ENCODE measurements at places on chromosomes 3 and 15.
A peak's percentile ranks its signal among the peaks of the same experiment; 100 is the strongest.

GRCh38 chr3:138451595-138452162, 17.3 kb downstream of the ESYT3 start:
- DNase-seq, result no peak

DNA sequence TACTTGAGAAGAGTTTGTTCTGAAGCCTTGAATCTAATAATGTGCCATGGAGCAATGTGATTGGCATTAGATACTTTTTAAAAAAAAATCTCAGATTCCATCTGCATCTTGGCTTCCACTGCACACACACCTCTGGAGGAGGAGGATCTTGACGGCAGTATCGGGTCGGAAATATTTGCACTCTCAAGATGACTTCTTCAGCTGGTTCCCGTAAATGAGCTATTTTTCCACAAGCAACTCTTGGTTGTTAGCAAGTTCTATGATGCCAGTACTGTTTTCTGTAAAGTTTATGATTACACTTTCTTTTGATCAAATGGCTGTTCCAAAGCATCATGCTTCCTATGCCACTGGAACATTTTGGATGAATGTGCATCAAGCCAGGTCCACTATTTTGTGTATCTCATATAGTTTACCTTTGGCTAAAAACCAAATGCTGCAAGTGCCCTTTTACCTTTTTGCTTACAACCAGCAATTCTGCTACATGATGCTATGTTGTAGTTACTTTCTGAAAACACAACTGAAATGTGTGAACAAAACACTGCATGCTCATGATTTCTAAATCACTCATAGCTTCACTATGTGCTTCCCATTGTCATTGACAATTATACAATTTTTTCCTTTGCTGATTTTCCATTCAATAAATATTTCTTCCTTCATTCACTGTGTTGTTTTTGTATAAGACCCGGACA, 43.8 kb downstream of the CCR3 start:
- DNase-seq, result no peak

DNA sequence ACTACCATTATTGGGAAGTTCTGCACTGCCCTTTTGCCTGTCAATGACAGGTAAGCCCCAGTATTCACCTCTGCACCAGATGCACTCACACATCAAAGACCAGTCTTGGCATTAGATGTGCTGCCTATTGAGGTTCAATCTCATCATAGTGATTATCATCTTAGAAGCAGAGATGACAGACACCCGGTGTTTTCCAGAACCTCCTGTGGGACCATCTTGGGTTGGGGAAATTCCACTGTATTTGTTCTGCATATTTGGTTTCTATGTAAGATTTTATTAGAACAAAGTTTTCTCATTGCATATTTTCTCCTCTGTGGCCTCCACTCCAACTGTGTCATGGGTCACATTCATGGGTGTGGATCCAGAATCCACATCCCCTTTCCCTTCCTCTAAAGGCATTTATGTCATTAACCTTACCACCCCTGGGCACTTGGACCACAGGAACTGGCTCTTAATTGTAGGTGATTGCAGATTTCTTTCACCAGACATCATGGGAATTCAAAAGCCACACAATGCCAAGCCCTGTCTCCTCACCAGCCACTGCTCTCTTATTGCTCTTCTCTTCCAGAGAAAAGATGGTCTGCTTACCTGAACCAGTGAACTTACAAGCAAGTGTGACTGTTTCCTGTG, 31.2 kb downstream of the PLA1A start:
- DNase-seq, result no peak

- no peak for DNase-seq
Observed at GRCh38 chr3:77102951-77103769, 63.3 kb downstream of the ROBO2 start.

DNA sequence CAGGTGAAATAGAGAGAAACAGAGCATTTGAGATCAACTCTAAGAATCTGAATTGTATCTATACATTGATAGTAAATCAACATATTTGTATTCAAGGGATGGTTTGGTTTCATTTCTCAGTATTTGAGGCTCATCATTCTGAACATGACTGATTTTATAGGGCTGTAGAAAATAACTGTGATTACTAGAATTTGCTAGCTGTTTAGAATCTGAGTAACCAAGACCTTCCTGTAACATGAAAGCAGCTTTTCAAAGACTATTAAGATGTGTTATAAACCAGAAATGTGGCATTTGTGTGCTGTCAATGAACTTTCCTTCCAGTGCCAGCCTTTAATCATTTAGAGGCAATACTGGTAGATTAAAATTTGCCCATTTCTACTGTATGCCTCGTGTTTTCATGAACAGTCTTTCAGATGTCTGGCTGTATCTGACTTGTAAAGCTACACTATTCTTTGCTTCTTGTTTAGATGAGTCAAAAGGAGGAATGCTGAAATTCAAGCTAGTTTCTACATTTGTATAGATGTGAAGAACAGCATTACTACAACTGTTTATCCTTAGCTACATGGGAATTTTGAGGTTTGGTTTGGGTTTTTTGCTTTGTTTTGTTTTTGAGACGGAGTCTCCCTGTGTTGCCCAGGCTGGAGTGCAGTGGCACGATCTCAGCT, 137.3 kb upstream of the BHLHE40 start:
- no peak for DNase-seq

DNA sequence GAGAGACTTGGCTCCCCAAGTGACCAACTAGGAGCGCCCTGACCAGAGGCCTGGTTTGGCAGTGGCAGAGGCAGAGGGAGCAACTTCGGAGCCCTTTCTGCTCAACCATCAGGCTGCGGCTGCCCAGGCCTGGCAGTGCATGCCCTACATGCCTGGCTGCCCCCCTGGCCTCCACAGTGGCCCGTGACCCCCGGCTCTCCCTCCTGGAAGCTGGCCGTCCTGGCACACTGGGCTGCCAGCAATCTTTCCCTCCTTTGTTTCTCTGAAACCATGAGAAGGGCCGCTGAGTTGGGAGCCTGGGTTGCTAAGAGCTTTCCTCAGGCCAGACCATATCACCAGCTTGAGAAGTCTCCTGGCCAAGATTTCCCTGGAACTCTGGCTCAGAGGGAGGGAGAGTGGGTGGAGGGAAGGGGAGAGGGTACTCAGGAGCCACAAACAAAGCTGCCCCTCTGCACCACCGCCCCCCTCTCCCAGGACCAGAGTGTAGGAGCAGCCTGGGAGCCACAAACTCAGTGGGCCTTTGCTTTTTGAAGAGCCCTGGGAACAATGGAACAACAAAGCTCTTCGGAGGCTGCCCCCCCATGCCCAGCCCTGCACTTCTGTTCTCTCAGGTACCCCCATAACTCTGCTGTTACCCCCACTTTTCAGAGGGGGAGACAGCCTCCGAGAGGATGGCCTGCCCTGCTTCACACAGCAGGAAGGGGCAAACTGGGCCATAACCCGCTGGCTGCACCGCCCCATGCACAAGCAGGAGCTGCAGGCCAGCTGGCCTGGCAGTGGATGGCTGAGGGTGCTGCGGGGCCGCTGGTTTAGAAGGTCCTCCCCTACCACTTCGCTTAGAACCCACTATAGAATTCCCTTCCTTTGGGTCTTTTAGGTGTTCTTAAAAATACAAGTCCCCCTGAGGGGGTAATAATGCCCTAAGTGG, 11.3 kb downstream of the CORO2B start:
- DNase-seq, result no peak

DNA sequence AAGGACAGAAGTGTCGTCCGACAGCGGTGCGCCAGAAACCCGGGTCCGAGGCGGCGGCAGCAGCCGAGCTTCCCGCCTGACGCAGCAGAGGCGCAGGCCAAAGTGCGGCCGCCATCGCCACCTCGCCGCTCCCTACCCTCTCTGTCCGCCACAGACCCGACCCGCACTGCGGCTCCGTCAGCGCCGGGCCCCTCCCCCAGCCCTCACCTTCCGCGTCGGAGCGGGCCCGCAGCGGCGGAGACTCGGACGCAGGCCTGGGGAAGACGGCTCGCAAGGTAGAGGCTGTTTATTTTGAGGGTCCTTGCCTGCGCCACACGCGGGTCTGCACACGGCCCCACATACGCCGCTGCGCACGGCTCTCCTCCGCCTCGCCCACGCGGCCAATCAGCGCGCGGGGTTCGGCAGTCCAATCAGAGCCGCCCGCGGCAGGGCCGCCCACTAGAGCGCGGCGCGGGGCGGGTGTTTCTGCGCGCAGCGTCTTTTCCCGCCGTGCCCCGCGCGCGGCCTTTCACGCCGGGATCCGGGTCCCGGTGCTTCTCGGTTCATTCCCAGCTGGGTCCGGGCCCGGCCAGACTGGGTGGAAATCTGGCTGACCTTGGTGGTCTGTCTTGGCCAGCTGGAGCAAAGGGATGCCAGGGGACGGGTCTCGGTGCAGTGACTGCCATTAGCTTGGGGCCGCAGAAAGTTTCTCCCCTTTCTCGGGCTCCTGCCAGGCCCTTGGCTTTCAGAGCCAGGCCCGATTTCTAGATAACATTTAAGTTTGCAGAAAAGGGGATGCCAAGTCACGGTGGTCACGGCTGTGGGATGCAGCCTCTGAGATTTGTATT, at the start of gene CNBP:
TSS of gene CNBP (minus strand) at position 328 of the 827 bp plus-strand sequence. CDS start 12,139 bp downstream, outside the sequence.
- DNase-seq, result peak; percentile 83

GRCh38 chr3:142902356-142902755, 13.5 kb upstream of the PCOLCE2 start:
- DNase-seq, result no peak

- DNase-seq, result no peak
Observed at GRCh38 chr15:62599791-62600777, 435.0 kb upstream of the C2CD4B start.

DNA sequence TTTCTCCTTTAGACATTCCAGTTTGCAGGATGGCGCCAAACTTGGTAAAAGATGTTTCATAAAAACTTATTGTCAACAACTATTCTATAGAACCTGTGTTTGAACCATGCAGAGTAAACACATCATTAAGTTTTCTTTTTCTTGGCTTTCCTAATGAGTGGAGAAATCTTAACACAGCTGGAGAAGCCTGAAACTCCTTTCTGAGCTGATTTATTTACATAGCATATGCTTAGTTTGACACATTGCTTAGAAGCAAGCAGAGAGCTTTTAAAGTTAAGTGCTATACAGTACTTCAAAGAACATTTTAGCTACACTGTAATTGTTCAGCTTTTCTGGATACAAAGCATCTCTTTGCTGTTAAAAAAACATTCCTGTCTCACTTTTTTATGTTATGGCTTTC, 61.0 kb upstream of the PAQR5 start:
- no peak for DNase-seq

DNA sequence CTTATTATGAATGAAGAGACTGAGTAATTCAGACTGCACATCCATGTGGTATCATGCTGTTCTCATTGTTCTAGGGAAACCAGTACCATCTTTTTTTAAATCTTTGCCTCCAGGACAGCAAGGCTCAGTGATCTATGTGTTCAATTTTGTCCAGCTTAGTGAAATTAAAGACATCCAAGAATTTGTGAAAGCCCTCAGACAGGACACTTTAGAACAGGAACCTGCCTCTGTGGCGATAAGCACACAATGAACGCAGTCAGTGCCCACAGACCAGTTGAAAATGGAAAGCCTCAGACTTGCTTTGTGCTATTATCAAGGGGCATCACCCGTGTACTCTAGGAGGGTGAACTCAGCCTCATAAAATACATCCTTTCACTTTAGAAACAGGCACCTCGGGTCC, 20.1 kb downstream of the EID1 start:
- no peak for DNase-seq

DNA sequence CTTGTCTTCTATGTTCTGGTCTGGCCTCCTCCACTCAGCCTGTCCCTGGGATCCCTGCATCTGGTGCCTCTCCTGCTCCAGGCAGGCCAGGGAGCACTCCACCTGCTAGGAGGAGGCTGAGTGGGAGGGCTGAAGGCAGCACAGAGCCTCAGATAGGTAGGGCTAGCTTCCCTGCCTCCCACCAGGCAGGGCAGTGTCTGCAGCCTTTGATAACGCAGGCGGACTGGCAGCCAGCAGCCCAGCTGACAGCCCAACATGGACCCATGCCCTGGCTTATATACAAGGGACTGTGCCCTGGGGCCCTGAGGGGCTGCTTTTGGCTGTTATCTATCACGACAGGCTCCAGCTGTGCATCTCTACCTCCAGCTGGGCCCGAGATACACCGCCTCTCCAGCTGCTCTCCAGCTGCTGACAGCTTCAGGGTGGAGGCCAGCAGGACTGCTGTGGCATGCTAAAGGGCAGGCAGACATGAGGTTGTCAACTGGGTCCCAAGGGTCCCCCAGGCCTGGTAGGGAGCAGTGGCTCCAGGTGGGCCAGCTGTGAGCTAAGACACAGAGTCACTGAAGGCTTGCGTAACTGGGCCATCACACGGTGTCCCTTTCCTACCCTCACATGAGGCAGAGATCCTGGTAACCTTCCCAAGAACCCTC, 5.2 kb upstream of the CLK3 start:
- no peak for DNase-seq

DNA sequence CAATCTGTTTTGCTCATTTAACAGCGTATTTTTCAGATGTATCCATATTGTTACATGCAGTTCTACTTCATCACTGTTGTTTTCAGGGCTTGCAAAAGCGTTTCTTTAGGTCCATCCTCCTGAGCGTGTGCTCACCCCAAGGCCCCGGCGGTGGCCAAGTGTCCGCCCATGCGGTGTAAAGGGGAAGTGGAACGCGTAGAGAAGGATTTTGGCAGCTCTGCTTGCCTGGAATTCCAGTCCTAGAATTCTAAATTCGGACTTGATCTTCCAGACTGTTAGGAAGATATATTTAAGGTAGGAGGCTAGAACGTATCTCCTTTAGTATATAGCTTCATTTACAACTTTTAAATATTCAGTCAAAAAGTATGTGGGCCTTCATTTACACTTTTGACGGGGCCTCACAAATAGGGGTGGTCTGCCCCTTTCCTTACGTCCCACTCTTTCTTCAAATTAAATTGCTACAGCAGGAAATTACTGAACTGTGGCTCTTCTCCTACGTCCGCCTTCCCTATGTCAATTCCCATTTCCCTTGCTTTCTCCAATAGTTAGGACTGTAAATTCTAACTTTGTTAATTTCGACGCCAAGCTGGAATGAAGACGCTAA, 609 bp upstream of the TBC1D23 start:
- DNase-seq, result peak; percentile 35

DNA sequence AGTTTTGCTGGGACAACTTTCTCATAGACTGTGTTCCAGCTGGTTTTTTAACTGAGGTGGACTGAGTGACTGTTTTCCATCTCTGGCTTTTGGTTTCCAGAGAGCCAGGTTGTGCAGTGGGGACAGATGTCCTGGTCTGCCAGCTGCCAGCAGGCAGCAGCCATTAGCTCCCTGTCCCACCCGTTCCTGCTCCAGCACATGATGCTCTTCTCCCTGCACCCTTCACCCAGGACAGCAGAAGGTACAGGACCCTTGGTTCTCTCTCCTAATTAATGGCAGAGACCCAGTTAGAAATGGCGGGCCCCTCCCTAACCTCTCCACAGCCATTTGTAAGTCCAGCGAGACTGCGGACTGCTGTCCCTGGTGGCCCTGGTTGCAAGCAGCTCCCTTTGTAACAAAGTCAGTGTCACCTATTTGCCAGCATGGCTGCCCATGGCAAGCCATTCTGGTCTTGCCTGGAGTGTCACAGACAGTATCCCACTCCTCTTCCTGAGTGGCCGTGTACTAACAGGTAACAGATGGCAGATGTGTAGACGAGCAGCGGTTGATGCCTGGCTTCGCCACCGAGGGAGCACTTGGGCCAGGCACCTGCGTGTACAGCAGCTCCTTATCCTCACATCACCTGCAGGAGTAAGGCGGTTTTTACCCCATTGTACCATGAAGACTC, 148.3 kb downstream of the DNAJB8 start:
- DNase-seq, result no peak
